ENCODE measurements at places on chromosomes 4 and X. TPM values are rescaled to one million over a fixed set of nuclear protein-coding genes. Genes with fewer than 3 reads are reported as not detected.

NUDT10 gene
- total RNA-seq, result 1.8 TPM

PDLIM5 gene
- 28.4 TPM for total RNA-seq

CXXC4 gene
- total RNA-seq, result under 0.01 TPM

MAGEB2 gene
- not detected for total RNA-seq

TRIM2 gene
- 70.4 TPM for total RNA-seq

ARSJ gene
- total RNA-seq, result 30.8 TPM

ADAM29 gene
- not detected for total RNA-seq

DOCK11 gene
- 30.8 TPM for total RNA-seq

SPATA18 gene
- 17.7 TPM for total RNA-seq

SPANXC gene
- not detected for total RNA-seq

Data from fibroblast of lung (primary cell).